ENCODE measurements at places on chromosomes 16 and 17. TPM values are rescaled to one million over a fixed set of nuclear protein-coding genes. Genes with fewer than 3 reads are reported as not detected.
A peak's percentile ranks its signal among the peaks of the same experiment; 100 is the strongest.

DNA sequence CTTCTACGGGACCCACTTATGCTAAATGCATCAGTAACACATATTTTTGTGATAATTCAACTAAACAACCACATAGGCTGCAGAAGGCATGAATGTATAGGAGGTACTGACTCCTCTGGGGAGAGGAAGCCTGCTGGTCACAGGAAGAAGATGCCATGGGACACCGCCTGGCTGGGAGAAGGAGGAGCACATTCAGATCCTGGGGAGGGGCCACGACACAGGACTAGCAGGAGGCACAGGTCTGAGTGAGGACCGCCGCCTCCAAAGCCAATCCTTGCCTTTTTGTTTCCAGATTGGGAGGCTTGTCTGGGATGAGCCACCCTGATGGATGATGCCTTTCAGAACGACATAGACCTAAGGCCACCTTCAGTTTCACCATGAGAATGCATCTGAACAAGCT lies 34.6 kb downstream of the MBTPS1 start:
- H3K27ac ChIP-seq: no peak overlapping the region
- peaks cover 6% of the 10 kb centered on the region for H3K36me3 ChIP-seq
- H3K4me1 ChIP-seq: peaks cover 19% of the 10 kb centered on the region
- no peak for DNase-seq

GRCh38 chr16:83418565-83418964 lies 389.2 kb upstream of the HSBP1 start:
- H3K4me3 ChIP-seq: no peak overlapping the region
- no peaks in the 10 kb centered on the region for H3K27me3 ChIP-seq
- no peaks in the 10 kb centered on the region for H3K4me1 ChIP-seq
- DNase-seq: no peak
- no peak overlapping the region for H3K27ac ChIP-seq
- no peaks in the 10 kb centered on the region for H3K36me3 ChIP-seq

DNA sequence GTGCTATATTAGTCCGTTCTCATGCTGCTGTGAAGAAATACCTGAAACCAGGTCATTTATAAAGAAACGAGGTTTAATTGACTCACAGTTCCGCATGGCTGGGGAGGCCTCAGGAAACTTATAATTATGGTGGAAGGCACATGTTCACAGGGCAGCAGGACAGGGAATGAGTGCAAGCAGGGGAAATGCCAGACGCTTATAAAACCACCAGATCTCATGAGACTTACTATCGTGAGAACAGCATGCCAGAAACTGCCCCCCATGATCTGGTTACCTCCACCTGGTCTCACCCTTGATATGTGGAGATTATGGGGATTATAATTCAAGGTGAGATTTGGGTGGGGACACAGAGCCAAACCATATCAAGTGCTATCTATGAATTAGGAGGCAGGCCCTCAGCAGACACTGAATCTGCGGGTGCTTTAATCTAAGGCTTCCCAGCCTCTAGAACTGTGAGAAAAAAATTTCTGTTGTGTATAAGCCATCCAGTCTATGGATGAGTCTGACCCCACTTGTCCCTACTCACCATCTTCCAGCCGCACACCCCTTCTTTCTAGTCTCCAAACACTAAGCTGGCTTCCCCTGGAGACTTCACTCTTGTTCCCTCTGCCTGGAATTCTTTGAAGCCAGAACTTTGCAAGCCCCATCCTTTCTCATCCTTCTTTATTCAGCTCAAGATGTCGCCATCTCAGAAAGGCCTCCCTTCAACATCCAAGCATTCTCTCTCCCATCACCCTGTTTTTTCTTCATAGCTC lies 772 bp upstream of the NUP93 start:
- peaks cover 3% of the 10 kb centered on the region for H3K36me3 ChIP-seq
- no peak for DNase-seq
- H3K27me3 ChIP-seq: no peaks in the 10 kb centered on the region
- peak overlapping the region; percentile 91 for H3K27ac ChIP-seq
- H3K4me3 ChIP-seq: no peak overlapping the region

Gene SCARF1
- total RNA-seq: 1.9 TPM
